Left ventricle myocardium inferior (tissue), 1 donor: ENCODE measurements at places on chromosomes 16 and 17.

GRCh38 chr17:8121681-8122421 lies 2.1 kb downstream of the HES7 start:
- no peak for DNase-seq

DNA sequence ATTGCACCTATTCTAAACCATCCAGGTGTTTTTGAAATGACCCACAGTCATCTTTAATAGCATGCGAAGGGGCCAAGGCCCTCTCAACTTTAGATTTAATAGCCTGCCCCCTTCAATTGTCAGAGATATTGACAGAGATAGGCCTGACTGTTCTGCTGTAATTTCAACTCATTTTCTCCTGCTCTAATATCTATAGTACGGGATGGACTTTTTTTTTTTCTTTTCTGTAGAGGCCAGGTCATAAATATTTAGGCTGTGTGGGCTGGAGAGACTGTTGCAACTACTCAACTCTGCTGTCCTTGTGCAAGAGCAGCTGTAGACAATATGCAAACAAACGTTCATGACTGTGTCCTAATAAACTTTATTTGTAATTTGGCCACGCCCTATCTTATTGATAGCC lies 24.7 kb upstream of the KRT20 start:
- no peak for DNase-seq

GRCh38 chr17:10041916-10042588 lies 137.0 kb upstream of the RCVRN start:
- DNase-seq, result no peak

GRCh38 chr16:80144191-80144590 lies 396.6 kb upstream of the DYNLRB2 start:
- DNase-seq, result no peak

DNA sequence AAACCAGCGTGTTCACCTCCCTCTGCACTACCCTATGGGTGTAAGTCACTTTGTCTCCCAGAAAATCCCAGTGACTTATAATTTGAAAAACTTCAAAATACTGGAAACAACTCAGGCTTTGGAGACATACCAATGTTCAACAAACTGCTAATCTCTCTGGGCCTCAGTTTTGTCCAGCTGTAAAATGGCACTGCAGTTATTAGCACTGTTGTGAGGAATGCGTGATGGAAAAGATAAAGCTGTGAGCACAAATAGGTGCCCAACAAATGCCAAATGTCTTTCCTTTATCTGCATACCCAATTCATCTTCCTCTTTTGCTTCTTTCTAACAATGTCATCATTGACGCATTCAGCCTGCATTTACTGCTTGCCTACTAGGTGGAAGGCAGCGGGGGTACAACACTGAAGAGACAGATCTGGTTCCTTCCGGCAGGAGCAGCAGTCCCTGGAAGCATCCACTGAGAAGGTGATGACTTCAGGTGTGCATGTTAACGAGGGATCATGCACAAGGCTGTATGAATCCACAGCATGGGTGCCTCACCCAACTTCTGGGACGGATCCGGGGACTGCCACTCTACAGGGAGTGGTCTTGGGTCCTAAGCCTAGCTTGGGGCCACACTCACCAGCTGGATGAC lies 63.4 kb downstream of the CYTH1 start:
- DNase-seq, result no peak

GRCh38 chr17:33498069-33498468 lies 205.0 kb upstream of the ASIC2 start:
- DNase-seq, result no peak

DNA sequence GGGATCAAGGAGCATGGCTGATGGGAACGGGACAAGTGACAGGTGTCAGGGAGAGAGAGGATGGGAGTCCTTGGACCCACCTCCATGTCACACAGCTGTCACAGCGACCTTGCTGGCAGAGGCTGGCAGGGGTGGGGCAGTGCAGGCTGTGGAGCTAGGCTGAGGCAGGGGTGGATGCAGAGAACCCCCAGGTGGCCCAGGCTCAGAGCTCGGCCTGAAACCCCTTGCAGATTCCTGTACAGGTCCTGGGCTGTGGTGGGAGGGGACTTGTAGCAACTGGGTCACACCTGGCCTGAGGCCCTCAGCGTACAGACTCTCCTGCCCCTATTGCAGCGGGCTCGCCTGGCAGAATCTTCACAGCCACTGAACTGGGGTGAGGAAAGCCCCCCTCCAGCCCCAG lies 174.1 kb downstream of the NTN1 start:
- DNase-seq, result no peak

- no peak for DNase-seq
Measured at GRCh38 chr16:17076092-17076754, 394.5 kb downstream of the XYLT1 start.

DNA sequence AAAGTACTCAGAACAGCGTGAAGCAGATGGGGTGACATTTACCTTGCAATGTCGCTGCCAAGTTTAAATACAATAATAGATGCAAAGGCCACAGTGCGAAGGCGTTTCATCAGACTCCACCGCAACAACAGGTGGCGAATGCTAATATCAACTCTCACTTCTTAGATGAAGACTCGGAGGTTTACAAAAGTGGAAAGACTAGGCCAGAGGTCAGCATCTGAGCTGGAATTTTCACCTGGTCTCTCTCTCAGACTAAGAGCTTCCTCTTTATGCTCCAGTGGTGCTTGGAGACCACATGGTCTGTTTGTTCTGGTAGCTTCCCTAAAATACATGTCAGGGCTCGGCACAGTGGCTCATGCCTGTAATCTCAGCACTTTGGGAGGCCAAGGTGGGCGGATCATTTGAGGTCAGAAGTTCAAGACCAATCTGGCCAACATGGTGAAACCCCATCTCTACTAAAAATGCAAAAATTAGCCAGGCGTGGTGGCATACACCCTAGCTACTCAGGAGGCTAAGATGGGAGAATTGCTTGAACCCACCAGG lies 169.1 kb downstream of the XYLT1 start:
- DNase-seq, result no peak

DNA sequence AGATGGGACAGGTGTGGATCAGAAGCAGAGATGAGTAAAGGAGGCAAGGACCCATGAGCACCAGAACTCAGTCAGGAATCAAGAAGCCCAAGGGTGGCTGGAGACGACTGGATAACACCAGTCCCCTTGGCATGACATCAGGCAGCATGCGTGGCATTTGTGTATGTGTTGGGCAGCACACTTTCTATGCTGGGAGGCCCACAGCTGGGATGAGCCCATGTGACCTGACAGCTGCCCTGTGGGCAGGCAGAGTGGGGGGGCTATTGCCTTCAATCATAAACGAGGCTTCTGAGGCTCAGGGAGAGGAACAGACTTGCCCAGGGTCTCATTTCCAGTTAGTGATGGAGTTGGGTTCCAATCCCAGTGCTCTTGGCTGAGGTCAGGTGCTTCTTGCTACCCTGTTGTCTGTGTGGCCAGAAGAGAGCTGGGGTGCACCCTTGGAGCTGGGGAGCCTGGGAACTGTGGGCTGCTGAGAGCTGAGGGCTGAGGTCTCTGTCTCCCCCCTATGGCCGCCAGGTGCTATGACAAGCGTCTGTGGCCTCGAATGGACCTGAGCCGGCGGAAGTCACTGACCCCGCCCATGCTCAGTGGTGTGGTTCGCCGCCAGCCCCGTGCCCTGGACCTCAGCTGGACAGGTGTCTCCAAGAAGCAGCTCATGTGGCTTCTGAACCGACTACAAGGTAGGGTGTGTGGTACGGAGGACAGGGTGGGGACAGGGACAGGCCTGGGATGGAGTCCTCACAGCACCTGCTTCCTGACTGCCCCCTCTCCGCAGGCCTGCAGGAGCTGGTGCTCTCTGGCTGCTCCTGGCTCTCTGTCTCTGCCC lies 7.1 kb upstream of the ORAI3 start:
- DNase-seq, result peak; percentile 77

GRCh38 chr17:44202756-44203155 lies 3.1 kb upstream of the ATXN7L3 start:
- DNase-seq, result no peak

DNA sequence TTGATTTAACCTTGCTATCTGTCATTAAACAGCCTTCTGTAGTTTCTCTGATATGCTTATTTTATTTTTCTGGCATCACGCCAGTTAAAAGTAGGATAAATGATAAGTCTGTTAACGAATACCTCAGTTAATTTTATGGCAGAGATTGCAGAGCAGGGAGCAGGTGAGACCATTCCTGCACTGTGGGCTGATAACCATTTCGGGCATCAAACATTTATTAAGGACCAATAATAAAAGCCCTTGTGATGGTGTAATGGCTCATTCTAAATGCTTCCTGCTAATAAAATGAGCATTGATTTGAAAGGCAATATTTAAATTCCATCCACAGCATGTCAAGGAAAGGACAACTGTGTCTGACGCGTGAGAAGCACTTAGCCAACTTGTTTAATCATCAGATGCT lies 94.1 kb downstream of the ASIC2 start:
- no peak for DNase-seq

- DNase-seq, result no peak
Measured at GRCh38 chr17:47995241-47995935, 24.5 kb downstream of the CDK5RAP3 start.

- no peak for DNase-seq
Measured at GRCh38 chr17:42950044-42950783, 14.0 kb downstream of the AARSD1 start.

DNA sequence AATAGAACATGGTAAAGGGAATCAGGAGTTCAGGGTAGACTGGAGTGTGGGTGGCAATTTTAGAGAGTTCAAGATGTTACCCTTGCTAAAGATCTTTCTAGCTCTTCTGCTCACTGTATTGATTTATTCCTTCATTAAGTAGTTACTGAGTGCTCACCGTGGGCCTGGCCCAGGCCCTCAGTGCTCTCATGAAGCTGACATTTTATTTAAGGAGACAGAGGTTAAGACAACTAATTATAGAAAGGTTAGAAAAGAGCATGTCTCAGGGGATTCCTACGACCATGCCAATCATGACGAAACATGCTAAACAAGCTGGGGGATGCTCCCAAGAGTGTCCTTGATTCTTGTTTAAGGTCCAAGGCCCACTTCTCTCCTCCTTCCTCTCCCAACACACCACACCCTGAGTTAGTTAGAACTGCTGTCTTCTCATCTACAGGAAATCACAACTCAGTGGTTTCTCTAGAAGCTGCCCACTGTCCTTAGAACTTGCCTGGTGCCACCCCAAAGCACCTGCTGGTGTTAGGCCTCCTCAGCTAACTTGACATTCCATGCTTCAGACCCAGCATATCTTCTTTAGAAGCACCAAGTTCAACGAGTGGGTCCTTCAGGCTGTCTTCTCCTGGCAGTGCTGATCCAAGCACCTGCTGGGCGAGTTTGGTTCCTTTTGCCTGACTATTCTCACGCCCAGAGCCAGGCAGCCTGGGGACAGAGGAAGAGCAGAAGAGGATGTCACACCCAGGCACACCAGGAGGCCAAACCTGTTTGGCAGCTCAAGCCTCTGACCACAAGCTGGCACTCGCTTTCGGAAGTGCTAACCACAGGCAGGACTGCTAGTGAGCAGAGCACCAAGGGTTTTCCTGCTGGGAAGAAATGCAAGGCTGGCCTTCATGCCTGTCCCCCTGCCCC lies 79.0 kb downstream of the GAS7 start:
- DNase-seq, result peak; percentile 54

- DNase-seq, result no peak
Measured at GRCh38 chr16:75653922-75654321, 6.3 kb downstream of the TERF2IP start.

GRCh38 chr16:58026705-58027160 lies 1.2 kb downstream of the MMP15 start:
- peak; percentile 27 for DNase-seq

DNA sequence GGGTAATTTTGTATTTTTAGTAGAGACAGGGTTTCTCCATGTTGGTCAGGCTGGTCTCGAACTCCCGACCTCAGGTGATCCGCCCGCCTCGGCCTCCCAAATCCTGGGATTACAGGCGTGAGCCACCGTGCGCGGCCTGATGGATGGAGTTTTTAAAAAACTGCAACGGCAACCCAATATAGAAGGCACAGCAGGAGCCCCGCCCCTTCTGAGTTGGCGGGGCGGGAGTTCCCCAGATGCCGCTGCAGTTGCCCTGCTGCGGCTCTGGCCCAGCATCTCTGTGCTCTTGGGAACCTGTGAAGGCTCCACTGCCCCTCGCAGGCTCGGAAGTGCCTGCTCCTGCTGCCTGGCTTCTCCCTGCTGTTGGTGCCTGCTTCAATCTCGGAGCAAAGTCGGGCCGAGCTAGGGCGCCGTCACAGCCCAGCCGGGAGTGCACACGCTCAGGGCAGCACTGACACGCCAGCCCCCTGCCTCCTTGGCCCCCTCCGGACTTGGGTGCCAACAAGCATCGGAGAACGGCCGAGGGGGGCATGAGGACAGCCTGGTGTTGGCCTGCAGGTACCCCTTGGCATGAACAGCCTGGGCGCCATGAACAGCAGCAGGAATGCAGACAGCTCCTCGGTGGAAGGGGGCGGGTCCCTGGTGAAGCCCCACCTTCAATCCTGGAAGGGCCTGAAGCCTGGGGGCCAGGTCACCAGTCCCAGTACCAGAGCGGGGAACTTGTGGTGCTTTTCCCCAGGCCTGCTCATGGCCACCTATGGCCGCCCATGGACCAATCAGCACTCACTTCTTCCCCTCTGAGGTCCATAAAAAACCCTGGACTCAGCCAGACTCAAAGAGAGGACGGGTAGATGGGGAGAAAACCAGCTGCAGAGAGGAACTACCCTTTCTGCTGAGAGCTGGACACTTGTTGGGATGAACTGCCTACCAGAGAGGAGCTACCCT lies 2.3 kb upstream of the NT5M start:
- peak; percentile 36 for DNase-seq

- no peak for DNase-seq
Measured at GRCh38 chr16:10589109-10589508, 8.7 kb upstream of the EMP2 start.

- DNase-seq, result peak; percentile 52
Measured at GRCh38 chr17:55420776-55421178, 858 bp downstream of the MMD start.

DNA sequence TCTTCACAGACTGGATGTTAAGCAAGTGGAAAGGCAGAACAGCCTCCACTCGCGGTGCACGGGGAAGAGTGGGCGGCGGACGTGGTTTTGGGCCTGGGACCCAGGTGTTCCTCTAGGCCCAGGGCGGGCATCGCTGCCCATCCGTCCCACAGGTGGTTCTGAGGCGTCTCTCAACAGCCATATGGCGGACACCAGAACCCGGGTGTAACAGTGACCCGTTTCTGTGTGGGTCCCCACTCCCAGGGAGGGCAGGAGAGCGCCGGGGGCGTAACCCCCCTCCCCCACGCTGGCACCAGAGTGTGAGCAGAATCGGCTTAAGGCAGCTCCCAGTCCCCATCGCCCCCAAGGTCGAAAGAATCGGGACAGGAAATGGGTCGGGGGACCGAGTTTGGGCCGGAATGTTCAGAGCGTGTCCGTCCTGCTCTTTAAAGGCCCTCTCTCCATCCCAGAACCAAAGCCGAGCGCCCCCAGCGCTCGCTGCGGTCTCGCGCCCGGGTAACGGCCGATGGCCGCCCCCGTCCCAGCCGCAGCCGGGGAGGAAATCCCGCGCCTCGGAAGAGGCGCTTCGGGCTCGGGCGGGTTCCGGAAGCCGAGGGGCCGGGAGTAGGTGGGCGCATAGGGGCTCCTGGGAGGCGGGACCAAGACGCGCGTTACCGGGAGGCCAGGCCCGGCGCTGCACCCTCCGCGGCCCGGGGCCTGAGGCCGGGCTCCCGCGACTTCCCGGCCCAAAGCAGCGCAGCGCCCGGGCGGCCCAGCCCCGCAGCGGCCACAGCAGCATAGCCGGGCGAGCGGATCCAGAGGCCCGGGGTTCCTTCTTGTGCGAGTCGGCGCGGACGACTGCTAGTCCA lies at the start of gene TK2:
TK2 (minus strand) TSS at position 839 of the 848 bp plus-strand sequence; CDS start at position 778, 61 bp downstream.
- DNase-seq, result peak; percentile 72
